Activated T-cell treated with anti-CD3 and anti-CD28 coated beads, Interleukin-2, amount 50 U/mL, for 4 hours (primary cell): ENCODE measurements at places on chromosomes 4 and X. TPM values are rescaled to one million over a fixed set of nuclear protein-coding genes. Genes with fewer than 3 reads are reported as not detected.
A peak's percentile ranks its signal among the peaks of the same experiment; 100 is the strongest.

- no peak for DNase-seq
These were observed 24.3 kb downstream of the XKRX start for GRCh38 chrX:100904433-100904832.

DNA sequence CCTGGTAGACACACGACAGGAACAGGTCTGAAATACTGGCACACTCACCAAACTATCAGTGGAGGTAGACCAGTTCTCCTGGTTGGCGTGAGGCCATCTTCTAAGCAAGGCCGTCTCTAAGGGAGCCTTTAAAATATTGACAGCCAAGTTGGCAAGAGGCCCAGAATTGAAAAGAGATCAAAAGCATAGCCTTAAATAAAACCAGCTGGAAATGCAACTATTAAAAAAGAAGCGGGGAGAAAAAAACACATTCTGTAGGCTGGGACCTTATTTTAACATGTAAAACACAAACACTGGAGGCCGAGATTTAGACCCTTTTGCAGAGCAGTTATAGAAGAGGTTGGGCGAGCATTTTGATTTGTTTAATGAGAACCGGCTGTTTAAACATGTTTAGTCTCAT is 233.0 kb upstream of the CLNK start:
- DNase-seq: no peak

- DNase-seq: no peak
These were observed 623.8 kb downstream of the FAT4 start for GRCh38 chr4:125938541-125938940.

SLC6A14 gene
- not detected for total RNA-seq

- no peak for DNase-seq
These were observed 498 bp downstream of the MAGEA10 start for GRCh38 chrX:152137771-152138387.

GPR143 gene
- total RNA-seq: not detected

GRCh38 chrX:133085785-133086184 is 11.1 kb downstream of the USP26 start:
- DNase-seq: no peak

HPSE gene
- 5.0 TPM for total RNA-seq

VCX3A gene
- total RNA-seq: not detected

DNA sequence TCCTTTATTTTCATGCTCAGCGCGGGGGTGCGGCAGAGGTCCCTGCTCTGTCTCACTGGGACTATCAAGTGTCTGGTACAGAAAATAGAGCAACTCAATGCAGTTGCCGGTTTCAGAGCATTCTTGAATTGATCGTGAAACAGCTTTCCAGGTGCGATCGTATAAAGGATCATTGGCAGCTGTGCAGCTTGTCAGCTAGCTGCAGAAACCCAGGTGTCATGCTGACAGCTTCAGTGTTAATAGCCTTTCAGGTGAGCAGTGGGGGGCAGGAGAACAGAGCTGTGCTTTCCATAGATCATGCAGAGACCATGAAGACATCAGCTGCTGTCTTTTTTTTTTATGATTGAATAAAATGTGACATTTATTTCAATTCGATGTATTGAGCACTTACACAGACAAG is 583.9 kb downstream of the NLGN4X start:
- DNase-seq: no peak

DNA sequence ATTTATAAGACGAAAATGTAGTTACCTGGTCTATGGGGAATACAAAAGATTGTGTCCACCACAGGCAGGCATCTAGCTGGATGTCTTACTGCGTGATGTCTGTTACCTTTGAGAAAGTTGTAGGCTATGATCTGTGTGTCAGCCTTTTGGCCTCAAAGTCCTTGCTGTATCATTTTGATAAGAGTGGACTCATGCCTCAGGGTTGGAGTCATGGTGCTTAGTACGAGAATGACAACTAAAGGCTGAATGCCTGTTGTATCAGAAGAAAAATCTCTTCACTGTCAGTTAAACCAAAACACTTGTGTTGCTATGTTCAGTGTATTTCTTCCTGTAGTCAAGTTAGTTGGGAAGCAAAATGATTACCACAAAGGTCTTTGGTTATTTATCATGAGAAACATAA is 226.2 kb downstream of the ARHGAP10 start:
- no peak for DNase-seq

GRCh38 chr4:145885666-145886065 is 53.0 kb downstream of the ZNF827 start:
- DNase-seq: no peak

NUDT10 gene
- 1.2 TPM for total RNA-seq

NAA11 gene
- total RNA-seq: not detected

DNA sequence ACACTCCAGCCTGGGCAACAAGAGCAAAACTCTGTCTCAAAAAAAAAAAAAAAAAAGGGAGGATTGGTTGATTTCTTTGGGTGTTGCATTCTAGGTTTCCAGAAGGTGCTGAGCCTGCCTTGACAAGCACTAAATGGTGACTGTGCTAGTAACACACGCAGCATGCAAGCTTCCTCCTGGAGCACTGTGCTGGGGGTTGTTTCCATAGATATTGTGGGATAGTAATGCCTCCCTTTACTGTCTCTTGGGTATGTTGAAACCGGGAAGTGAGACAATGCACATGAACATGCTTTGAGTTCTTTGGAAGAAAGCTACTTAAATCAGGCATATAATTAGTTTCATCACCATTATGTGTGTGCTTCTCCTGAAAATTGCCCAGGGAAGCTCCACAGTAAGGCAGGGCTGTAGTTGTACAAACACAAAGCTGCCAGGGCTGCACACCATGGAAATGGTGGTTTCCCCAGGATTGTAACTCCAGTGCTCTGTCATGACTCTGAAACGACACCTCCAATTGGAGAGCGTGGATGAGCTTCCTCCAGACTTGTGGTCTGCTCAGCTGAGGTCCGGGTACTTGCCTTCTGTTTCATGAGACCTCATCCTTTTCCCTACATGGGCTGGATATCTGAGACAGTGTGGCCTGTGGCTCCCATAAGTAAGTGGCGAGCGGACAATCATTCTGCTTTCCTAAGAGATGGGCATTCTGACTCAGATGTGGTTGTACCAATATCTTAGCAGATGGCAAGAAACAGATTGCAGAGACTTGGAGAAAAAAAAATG is 31.5 kb upstream of the STOX2 start:
- no peak for DNase-seq

ZNF157 gene
- 0.73 TPM for total RNA-seq

DNA sequence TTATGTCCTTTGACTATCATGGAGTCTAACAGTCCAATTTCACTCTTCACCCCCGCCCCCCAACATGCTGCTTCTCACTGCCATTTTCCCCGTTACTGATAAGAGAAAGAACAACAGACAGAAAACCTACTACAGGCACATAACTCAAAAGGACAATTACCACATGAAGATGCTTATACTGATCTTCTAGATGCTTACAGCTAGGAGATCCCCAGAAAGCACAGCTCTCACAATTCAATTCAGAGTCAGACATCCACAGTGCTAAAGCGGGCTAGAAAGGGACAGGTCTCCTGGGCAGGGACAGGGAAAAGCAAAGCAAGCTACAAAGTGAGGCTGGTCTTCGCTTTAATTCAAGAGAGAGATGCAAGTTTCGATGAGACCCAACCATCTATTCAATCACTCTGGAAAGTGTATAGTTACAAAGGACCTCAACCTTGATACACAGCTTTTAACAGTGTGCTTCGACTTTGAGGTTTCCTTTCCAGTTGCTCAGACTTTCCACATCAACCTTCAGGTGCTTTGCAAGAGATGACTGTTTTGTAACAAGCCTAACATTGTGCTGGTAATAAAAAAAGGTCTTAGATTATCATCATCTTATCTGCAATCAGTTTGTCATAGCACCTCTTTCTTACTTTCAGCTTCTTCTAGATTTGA is 60.9 kb downstream of the LEF1 start:
- no peak for DNase-seq

NCAPG gene
- 8.4 TPM for total RNA-seq

GSTCD gene
- 16.6 TPM for total RNA-seq

GRCh38 chr4:181509073-181509472 is 734.1 kb upstream of the TENM3 start:
- DNase-seq: no peak

DNA sequence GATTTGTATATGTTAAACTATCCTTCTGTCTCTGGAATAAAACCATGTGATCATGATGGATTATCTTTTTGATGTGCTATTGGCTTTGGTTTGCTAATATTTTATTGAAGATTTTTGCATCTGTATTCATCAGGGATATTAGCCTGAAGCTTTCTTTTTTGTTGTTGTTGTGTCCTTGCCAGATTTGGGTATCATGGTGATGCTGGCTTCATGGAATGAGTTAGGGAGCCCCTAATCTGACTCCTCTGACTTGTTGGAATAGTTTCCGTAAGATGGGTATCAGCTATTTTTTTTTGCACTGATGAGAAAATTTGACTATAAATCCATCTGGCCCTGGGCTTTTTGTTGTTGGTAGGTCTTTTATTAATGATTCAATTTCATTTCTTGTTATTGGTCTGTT is 45.7 kb downstream of the ATP10D start:
- DNase-seq: no peak

DNA sequence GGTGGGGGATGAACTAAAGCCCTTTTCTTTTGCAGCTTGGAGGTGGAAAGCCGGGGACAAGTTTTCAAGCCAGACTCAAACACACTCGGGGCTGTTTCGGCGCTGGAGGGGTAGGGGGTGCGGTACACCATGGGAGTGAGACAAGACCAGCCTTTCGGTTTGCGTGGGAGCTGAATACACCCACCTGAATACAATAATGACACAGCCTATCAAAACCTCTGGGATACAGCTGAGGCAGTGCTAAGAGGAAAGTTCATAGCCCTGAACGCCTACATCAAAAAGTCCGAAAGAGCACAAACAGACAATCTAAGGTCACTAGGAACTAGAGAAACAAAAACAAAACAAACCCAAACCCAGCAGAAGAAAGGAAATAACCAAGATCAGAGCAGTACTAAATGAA is 163.3 kb downstream of the ATRX start:
- no peak for DNase-seq

DNA sequence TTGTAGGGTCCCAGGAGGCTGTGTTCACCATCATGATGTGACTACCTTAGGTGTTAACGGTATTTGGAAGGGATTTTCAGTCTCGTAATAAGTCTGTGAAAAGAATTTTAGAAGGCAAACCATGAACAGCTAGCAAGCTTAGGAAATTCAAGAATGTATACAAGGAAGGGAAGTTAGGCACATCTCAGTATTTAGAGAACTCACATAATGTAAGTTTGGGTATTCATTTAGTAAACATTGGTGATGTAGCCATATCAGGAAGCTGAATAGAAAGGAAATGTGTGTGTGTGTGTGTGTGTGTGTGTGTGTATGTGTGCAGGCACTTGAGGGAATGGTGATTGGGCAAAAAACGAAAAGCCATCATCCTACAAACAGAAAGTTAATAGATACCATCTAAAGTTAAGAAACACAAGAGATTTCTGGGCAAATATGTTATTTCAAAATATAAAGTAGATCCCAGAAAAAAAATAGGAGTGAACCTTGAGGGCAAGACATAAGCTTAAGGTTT is 34.7 kb upstream of the PRKX start:
- no peak for DNase-seq

ARAP2 gene
- total RNA-seq: 33.2 TPM

DNA sequence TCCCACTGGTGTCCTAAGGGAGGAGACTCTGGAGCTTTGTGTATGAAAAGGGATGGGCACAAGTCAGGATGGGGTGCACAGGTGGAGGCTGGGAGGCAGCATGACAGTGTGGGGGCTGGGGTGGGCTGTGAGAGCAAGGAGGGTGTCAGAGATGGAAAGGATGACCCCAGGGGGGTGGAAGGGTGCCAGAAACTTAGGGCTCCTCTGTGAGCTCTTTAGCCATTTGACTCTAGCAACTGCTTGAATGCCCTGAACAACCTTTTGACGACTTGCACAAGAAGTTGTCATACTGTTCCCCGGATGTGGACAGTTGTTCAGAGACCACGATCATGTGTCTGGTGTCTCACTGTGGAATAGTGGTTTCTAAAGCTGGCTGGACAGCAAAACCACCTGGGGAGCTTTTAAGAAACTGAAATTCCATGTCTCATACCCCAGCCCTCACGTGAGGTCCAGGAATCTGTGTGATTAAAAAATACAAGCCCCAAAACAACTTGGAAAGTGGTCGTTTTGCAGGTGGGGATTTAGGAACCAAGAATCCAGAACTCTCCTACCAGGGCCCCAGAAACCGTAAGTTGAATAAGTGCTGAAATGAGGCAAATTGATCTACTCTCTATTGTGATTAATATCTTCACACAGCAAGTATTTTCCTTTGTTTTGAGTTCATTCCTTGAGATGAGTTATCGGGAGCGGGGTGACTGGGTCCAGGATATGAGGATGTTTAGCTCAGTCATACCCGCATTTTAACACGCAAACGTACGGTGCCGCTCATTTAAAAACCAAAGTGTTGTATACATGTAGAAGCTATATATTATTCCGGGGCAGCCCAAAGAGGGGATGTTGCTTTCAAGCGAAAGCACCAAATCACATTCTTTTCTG is 3.4 kb downstream of the RHOH start:
- peak; percentile 55 for DNase-seq

- no peak for DNase-seq
These were observed 32.9 kb upstream of the PDGFC start for GRCh38 chr4:157004279-157005161.

DNA sequence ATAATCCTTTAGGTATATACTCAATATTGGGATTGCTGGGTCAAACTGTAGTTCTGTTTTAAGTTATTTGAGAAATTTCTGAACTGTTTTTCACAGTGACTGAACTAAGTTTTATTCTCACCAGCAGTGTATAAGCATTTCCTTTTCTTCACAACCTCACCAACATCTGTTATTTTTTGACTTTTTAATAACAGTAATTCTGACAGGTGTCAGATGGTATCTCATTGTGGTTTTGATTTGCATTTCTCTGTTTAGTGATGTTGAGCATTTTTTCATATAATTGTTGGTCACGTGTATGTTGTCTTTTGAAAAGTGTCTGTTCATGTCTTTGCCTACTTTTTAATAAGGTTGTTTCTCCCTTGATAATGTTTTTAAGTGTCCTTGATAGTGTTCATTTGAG is 112.6 kb downstream of the LINC00632 start:
- DNase-seq: no peak

GRCh38 chrX:138756234-138756633 is 44.7 kb upstream of the FGF13 start:
- no peak for DNase-seq

PGAM4 gene
- not detected for total RNA-seq

DNA sequence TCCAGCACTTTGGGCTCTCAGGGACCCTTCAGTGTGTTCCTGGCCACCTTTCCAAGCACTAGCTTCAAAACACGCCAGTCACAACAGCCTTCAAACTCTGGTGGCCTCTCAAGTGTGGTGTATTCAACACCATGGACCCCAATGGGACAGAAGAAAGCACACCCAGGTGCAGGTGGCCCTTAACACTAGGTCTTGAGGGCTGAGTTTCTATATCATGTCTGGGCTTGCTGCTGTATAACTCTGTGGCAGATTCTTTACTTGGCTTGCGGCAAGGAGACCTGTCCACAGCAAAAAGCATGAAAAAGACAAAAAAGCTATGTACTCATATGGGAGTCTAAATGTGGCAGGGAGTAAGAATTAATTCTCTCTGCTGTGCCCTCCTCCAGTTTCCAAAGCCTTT is 23.1 kb downstream of the MSL3 start:
- no peak for DNase-seq

DNA sequence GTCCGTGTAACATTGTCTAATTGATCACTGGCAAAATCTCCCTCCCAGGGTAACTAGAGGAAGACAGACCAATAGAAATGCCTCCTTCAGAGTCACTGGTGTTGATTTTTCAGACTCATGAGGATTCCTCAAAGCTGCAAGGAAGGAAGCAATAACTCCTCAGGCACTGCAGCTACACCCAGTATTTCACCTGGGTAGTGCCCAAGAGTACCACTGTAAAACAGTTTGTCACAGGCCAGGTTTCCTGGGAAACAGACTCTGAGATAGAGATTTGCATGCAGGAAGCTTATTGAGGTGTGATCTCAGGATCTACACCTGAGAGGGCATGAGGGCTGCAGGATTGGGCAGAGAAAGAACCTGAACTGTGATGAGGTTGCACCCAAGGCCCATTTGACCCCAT is 240.7 kb upstream of the ATP6AP2 start:
- DNase-seq: no peak
